ENCODE measurements at places on chromosomes 2 and 18. TPM values are rescaled to one million over a fixed set of nuclear protein-coding genes. Genes with fewer than 3 reads are reported as not detected.

DNA sequence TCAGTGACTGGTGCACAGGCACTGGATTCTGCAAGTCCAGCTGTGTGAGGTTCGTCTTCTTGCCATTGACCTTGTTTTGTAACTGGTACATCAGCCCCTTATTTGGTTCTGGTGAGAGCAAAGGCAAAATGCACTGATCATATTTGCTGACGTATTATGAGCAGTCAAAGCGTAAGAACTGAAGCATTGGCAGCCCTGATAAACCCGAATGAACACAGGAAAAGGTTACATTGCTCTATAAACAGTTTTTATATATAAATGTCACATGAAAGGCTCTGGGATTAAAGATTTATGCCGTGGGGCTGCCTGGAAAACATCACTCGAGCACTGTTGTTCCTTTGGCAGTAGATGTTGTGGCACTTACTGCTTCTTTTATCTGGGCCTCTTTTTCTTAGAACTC lies 167.9 kb downstream of the IRS1 start:
- DNase-seq: no peak

DNA sequence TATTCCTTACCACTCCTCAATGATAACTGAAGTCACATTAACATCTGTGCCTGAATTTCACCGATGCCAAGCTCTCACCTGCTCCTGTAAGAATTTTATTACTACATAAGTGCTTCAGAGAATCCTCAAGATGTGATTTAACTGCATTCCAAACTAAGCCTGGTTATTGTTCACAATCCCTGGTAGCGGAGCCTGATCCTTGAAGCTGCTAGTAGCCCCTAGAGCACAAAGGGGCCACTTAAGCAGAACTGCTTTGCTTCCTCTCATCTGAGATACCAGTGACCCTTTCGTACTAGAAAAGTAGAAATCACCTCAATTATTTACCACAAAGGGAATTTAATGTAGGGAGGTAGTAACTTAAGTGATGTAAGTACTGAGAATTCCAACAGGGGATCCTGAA lies 529.6 kb downstream of the CPS1 start:
- DNase-seq: no peak

- DNase-seq: no peak
These were observed 26.6 kb downstream of the BIN1 start for GRCh38 chr2:127080226-127080937.

SPATA3 gene
- total RNA-seq: not detected

FOXI3 gene
- total RNA-seq: 1.7 TPM

DNA sequence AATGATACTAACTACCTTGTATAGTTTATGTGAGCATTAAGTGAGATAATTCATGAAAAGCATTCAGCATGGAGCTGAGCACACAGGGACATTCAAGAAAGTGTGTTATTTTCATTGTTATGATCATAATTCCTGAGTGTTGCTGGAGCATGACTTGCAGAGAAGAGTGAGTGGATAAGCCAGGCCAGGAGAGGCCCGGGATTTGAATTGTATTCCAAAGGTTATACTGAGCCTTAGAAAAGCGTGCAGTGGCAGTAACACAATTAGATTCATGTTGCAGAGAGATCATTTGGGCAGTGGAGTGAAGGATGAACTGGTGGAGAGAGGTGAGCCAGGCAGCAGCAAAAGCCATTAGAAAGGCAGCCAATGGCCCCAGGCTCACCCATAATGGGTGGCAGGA lies 142.9 kb upstream of the SH3BP4 start:
- DNase-seq: no peak

UNC80 gene
- 0.17 TPM for total RNA-seq

- no peak for DNase-seq
These were observed 59.4 kb downstream of the LIMS1 start for GRCh38 chr2:108593547-108594098.

- peak; percentile 74 for DNase-seq
These were observed 37.2 kb upstream of the ID2 start for GRCh38 chr2:8644605-8645175.

GRCh38 chr18:36181441-36181840 lies 5.9 kb upstream of the MOCOS start:
- DNase-seq: no peak

ITGA6 gene
- total RNA-seq: 90.7 TPM

DNA sequence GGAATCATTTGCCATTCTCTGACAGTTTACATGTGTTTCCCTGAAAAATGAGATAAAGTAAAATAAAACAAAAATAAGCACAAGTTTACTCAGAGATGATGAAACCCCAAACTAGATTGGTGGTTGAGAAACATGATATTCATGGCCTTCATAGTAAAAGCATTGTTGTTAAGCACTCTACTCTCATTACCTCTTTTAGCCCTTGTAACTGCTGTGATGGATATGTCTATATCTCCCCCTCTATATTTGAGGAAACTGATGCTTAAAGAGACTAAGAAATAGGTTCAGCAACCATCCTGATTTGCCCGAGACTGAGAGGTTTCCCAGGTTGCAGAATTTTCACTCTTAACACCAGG lies 33.9 kb upstream of the GALNT3 start:
- no peak for DNase-seq

DNA sequence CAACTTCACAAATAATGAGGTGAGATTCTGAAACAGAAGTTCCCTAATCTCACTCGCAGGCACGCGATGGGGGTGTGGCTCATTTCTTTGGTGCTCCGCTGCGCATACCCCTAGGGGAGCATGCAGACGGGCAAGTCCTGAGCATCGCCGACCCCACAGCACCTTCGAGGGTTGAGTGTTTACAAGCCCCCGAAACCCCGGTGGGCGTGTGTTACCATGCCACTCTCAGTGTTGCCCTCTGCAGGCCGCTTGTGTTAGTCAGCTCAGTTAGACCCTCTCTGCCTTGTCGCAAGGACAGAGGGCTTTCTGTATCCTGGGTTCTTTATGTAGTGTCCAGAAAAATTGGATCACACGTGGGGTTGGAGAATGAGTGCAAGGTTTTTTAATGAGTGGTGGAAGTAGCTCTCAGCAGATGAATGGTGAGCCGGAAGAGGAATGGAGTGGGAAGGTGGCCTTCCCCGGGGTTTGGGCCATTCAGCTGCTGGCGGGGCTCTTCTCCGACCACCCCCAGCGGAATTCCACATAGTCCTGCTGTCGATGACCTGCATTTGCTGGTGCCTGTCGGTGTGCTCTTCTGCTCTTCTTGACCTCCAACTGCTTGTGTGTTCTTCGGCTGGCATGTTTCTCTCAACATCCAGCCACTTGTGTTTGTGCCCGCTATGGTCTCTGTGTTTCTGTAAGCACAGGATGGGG lies 191.3 kb downstream of the RPRM start:
- DNase-seq: peak; percentile 37

GRCh38 chr2:131146749-131147148 lies 41.6 kb downstream of the PLEKHB2 start:
- DNase-seq: no peak
